ENCODE measurements at places on chromosomes 3 and 15.

- no peak for DNase-seq
Measured at GRCh38 chr3:160065786-160066185, 77.2 kb downstream of the IL12A start.

- DNase-seq, result no peak
Measured at GRCh38 chr3:96959474-96959873, 145.1 kb downstream of the EPHA6 start.

GRCh38 chr3:161171113-161171512, 50.0 kb upstream of the NMD3 start:
- DNase-seq, result no peak

DNA sequence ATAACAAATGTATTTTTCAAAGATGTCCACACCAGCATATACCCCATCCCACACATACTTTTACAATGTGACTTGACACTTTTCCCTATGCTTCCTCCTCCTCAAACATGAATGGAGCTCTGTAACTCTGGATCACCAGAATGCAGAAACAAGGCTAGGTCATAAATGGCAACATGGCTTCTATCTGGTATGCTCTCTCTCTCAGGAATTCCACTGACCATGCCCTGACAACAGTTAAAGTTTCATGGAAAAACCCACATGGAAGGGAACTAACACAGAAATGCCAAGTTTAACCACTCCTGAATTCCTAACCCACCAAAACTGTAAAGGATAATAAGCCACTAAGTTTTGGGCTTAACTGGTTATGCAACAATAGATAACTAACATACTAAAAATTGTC, 19.9 kb downstream of the MYO9A start:
- no peak for DNase-seq

- no peak for DNase-seq
Measured at GRCh38 chr15:66312144-66312543, 18.8 kb downstream of the DIS3L start.

DNA sequence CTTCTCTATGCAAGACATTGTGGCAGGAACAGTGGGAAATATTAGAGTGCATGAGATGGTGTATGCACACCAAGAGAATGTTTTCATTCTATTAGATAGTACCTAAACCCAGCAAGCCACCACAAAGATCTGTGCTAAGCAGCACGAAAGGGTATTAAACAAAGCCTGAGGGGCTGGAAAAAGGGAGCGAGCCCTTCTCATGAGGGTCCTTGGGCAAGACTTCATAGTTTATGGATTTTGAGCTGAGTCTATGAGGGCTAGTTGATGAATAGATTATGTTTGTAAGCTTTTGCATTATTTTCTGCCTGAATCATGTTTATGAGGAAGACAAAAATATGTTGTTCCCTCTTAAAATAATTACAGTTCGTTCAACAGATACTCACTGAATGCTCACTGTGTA, 9.4 kb upstream of the ACTC1 start:
- no peak for DNase-seq

- DNase-seq, result no peak
Measured at GRCh38 chr3:88114878-88115549, 34.7 kb upstream of the C3orf38 start.

GRCh38 chr3:112555535-112556170, 6.1 kb downstream of the ATG3 start:
- DNase-seq, result no peak

GRCh38 chr3:36444909-36445308, 64.6 kb downstream of the STAC start:
- DNase-seq, result no peak

- no peak for DNase-seq
Measured at GRCh38 chr3:126126286-126126685, 42.4 kb upstream of the SLC41A3 start.

GRCh38 chr3:61288446-61288845, 37.2 kb upstream of the FHIT start:
- DNase-seq, result no peak

GRCh38 chr3:63751459-63751858, 67.6 kb upstream of the C3orf49 start:
- DNase-seq, result no peak

- no peak for DNase-seq
Measured at GRCh38 chr15:63156755-63157117, 541 bp downstream of the RPS27L start.
